ENCODE measurements at places on chromosomes 2 and 18. TPM values are rescaled to one million over a fixed set of nuclear protein-coding genes. Genes with fewer than 3 reads are reported as not detected.

C2orf81 gene
- 0.52 TPM for total RNA-seq

HRH4 gene
- not detected for total RNA-seq

RUFY4 gene
- not detected for total RNA-seq

ARHGEF4 gene
- 11.5 TPM for total RNA-seq

ZDBF2 gene
- 12.0 TPM for total RNA-seq

LGALSL gene
- total RNA-seq: 11.5 TPM

ING5 gene
- total RNA-seq: 16.7 TPM

ACADL gene
- 4.7 TPM for total RNA-seq

ANO7 gene
- not detected for total RNA-seq

MBP gene
- total RNA-seq: 22.4 TPM

MAP3K19 gene
- not detected for total RNA-seq

STK16 gene
- 6.3 TPM for total RNA-seq

RGPD3 gene
- total RNA-seq: 0.52 TPM
